Cerebellar nuclear complex (tissue), 1 donor: ENCODE measurements at places on chromosomes 4 and X.

- DNase-seq, result no peak
Measured at GRCh38 chr4:31237233-31237632, 517.1 kb downstream of the PCDH7 start.

DNA sequence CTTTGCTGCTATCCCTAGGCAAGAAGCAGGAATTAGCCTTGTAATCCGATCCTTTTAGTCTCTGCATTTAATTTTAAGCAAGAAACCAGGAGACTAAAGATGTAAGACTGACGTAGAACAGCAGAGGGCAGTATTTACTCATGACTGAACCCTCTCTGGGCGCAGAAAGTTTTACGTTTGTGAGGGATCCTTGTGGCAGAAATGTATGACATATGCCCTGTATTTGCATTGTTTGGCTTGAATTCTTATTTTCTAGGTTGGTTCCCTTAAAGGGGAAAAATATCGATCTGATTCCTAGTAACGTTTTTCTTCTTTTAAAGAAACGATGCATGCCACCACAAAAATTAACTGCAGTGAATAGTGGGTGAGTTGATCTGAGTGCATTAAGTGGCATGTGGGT, 1.3 kb upstream of the FAT4 start:
- no peak for DNase-seq

DNA sequence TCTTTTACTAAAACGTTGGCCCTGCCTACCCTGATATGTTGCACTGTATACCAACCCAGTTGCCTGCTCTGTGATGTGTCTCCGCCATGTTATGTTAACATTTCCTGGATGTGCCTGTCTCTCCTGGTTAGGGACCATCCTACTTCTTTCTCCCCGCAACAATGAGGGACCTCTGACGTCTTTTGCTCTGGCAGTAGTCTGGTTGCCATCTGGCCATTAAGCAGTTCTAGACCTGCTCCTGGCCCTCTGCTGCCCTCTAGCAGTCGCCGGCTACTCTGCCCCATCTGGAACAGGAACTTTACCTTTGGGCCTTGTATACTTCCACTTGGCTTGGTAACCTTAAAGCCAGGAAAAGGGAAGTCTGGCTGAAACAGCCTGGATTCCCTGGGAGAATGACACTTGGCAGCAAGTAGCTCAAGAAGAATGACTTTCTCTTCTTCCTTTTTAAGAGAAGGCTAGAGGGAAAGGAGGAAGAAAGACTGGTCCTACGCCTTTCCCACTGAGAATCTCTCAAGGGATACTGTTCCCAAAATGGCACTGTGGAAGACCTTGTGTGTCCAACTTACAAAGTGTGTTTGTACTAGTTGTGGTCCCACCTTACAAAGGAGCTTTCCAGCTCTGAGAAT, 63.5 kb downstream of the GPC3 start:
- DNase-seq, result no peak

DNA sequence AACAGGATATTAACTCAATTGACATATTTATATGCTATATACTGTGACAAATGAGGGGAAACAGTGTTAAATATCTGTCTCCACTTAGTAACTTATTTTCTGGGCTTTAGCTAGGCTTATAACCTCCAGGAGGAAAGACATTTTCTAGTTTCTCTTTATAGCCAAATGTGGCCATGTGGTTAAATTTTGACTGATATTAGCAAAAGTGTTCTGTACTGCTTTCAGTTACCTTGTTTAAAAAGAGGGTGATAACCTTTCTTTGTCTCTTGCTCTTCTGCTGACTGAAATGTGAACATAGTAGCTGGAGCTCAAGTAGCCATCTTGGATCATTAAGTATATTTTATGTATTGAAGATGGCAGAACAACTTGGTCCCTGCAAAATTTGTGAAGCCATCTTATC, 253.7 kb downstream of the PDHA2 start:
- DNase-seq, result no peak

DNA sequence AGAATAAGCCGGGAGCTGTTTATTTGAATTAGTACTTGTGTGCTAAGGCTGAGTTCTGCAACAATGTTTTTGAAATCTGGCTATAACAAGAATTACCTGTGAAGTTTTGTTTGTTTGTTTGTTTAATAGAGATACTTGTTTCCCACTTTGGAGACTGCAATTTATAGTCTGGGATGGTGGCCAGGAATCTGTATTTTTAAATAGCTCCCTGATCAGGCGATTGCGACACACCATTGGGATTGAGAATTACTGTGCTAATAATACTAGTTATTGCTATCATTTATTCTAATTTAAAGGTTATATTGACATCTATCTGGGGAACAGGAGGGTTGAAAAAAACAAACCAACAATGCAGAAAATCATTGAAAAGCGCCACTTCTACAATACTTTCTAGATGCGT, 951.6 kb upstream of the TENM3 start:
- no peak for DNase-seq

DNA sequence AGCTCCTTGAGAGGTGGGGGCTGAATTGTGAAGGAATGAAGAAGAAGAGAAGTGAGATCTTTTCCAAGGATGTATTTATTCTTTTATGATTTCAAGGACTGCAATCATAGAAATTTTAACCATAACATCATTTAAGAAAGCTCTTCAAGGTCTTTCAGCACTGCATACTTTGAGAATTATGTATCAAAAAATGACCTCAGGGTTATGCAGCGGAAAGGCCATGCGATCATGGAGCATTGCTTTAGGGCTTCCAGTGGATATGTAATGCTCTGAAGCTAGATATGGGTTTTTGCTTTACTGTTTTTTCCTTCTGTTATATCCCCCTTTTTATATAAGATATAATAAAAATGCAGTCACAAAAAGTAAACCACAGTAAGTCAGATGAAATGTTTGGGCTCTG, 38.7 kb downstream of the SGMS2 start:
- no peak for DNase-seq

GRCh38 chr4:120526033-120526432, 396.5 kb downstream of the PRDM5 start:
- DNase-seq, result no peak

- DNase-seq, result no peak
Measured at GRCh38 chrX:2664502-2664901, 26.6 kb upstream of the CD99 start.

DNA sequence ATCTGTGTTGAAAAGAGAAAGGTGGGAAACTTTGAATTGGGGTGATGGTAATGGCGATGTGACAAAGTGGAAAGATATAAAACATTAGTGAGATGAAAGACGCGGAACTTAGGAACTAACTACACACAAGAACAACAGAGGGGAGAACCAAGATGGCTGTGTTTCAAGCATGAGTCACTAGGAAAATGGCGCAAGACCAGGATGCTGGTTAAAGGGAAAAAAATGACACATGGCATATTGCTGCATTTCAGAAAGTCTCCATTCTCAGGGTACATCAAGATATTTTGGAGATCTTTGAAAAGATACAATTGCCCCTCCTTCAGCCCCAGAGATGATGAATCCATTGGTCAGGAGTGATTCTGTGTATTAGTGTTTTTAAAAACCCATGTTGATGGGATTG, 164.4 kb downstream of the FBXO8 start:
- DNase-seq, result no peak

- DNase-seq, result no peak
Measured at GRCh38 chrX:130108647-130109428, 1.5 kb downstream of the ELF4 start.

- DNase-seq, result no peak
Measured at GRCh38 chrX:30253257-30253656, 6.3 kb downstream of the MAGEB1 start.

DNA sequence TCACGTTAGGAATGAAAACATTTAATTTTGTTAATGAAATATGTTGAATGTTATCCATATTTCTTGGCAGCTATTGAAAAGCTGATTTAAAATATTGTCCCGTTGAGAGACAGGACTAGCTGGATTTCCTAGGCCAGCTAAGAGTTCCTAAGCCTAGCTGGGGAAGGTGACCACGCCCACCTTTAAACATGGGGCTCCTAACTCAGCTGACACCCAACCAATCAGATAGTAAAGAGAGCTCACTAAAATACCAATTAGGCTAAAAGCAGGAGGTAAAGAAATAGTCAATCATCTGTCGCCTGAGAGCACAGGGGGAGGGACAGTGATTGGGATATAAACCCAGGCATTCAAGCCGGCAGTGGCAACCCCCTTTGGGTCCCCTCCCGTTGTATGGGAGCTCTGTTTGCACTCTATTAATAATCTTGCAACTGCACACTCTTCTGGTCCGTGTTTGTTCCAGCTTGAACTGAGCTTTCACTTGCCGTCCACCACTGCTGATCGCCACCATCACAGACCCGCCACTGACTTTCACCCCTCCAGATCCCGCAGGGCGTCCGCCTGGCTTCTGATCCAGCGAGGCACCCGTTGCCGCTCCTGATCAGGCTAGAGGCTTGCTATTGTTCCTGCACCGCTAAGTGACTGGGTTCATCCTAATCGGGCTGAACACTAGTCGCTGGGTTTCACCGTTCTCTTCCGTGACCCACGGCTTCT, 308.9 kb downstream of the GLUD2 start:
- DNase-seq, result no peak

DNA sequence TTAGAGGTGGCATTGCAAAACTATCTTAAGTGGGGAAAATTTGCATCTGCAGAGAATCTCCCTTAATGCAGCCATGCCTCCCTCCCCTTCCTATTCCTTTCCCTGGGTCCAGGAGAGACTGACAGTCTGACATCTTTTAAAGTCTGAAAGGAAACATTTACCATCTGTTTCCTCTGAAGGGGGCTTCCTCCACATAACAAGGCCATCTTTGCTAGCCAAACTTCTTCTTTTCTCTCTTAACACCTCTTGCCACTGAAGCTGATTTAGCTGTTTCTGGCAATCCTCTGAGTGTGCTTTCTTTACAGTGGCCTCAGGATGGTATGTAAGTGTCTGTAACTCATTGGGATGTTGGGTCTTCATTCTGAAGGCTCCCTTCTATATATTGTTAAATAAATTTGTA, 34.6 kb upstream of the AADAT start:
- no peak for DNase-seq

DNA sequence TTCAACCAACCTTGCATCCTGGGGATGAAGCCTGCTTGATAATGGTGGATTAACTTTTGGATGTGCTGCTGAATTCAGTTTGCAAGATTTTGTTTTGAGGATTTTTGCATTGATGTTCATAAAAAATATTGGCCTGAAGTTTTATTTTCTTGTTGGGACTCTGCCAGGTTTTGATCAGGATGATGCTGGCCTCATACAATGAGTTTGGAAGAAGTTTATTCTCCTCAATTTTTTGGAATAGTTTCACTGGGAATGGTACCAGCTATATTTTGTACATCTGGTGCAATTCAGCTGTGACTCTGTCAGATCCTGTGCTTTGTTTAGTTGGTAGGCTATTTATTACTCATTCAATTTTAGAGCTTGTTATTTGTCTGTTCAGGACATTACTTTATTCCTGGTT, 340.3 kb upstream of the TRAM1L1 start:
- no peak for DNase-seq

- DNase-seq, result no peak
Measured at GRCh38 chrX:148588649-148589310, 88.4 kb downstream of the AFF2 start.

- no peak for DNase-seq
Measured at GRCh38 chrX:130385520-130385919, at the start of gene GPR119. TSS of gene GPR119 (minus strand) at chrX:130385674. CDS start at chrX:130385447, 227 bp downstream.

- no peak for DNase-seq
Measured at GRCh38 chrX:129658429-129658828, 3.7 kb upstream of the APLN start.

GRCh38 chrX:106246511-106246910, 78.4 kb downstream of the PWWP3B start:
- DNase-seq, result no peak

DNA sequence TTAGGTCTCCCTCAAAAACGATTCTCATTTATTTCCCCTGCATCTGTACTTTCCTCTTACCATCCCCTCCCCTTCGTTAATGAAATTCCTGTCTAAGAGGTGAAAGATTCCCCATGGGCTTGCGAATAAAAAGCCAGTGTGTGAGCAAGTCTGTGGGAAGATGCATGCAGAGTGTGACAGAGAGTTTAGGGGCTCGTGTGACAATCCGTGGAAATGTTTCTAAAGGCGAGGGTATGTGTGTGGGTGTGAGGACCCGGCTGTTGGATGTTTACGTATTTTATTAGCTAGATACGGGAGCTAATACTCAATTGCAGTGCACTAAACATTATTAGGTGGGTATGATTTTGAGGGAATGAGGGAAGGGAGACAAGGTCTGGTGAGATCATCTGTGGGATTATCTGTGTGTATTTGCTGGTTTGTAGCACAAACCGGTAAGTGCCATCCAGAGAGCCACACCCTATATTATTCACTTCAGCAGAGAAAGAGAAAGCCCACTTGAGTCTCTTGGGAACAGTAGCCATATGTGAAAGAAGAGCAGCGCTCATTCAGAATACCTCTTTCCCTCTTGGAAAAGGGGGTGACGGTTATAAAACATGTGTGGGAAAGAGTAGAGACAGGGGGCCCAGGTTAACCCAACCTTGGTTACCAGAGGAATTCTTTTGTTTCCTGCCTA, 893 bp upstream of the HOPX start:
- DNase-seq, result no peak

GRCh38 chrX:13412208-13412600, 92.4 kb upstream of the ATXN3L start:
- no peak for DNase-seq

- no peak for DNase-seq
Measured at GRCh38 chr4:82679531-82679930, 117.7 kb upstream of the TMEM150C start.

- DNase-seq, result no peak
Measured at GRCh38 chrX:21770631-21771321, 12.9 kb upstream of the SMPX start.

DNA sequence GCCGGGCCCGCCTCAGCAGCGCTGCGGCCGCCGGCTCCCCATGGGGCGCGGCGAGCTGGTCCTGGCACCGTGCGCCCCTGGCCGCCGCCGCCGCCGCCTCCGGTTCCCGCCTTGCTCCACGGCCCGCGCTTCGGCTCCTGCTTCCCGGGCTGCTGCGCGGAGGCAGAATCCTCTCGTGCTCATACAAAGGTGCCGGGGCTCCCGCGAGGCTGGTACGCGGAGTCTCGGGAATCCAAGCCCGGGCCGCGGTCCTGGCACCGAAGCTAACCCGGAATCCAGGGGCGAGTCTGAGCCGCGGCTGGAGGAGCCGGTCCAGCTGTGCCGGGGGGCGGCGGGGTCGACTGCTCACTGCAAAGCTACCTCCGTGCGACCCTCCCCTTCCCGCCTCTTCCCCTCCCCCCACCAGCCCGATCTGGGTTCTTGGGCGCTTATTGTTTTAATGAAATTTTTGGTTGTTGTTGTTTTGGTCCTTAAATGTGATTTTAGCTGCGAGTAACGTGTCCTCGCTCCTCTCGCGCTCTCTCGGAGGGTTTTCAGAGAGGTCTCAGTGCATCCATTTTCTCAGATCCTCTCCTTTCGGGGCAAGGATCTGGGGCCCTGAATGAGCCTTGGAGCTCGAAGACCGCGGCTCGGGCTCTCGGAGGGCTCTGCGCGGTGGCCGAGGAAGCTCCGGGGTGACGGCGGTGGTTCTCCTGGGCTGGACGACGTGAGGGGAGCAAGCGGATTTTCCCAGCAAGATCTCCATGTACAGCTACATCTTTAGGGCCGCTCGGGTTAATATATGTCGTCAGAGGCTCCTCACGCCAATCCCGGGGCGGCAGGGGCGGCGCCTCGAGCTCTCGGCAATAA, at the start of gene HAND2:
TSS of gene HAND2 (minus strand) at position 753 of the 849 bp plus-strand sequence. CDS start 940 bp downstream, outside the sequence.
- DNase-seq, result no peak

DNA sequence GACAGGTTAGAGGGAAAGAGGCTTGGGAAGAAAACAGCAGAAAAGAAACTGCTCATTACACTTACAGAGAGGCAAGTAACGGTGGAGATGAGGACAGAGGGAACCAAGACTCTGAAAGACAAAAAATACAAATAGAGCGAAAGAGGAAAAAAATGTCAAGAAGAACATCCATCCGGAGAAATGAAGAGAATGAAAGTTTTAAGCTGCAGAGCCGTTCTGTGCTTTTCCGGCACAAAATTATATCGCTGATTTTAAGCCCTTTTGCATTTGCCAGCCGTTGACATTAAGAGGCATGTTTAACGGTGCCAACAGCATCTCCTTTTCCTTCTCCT, 236 bp downstream of the PCDH10 start:
- no peak for DNase-seq
